Stimulated activated CD8-positive, alpha-beta memory T cell treated with anti-CD3 and anti-CD28 coated beads, Interleukin-4, amount 100 ng/mL, for 24 hours (primary cell): ENCODE measurements at places on chromosomes 3 and 15.

GRCh38 chr3:4703054-4703480, 209.9 kb downstream of the ITPR1 start:
- DNase-seq: no peak

DNA sequence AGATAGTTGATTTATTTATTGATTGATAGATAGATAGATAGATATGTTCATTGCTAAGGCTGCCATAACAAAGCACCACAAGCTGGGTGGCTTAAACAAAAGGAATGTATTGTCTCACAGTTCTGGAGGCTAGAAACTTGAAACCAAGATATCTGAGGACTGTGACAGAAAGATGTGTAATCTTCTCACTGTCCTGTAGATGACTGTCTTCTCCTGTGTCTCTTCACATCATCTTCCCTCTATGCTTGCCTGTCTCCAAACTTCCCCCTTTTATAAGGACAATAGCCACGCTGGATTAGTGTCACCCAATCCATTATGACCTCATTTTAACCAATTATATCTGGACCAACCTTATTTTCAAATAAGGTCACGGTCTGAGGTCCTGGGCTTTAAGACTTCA, 40.9 kb downstream of the GNB4 start:
- DNase-seq: no peak

GRCh38 chr3:188286087-188286513, 132.1 kb downstream of the LPP start:
- DNase-seq: no peak

GRCh38 chr15:76533060-76533820, 196.7 kb downstream of the ISL2 start:
- no peak for DNase-seq

DNA sequence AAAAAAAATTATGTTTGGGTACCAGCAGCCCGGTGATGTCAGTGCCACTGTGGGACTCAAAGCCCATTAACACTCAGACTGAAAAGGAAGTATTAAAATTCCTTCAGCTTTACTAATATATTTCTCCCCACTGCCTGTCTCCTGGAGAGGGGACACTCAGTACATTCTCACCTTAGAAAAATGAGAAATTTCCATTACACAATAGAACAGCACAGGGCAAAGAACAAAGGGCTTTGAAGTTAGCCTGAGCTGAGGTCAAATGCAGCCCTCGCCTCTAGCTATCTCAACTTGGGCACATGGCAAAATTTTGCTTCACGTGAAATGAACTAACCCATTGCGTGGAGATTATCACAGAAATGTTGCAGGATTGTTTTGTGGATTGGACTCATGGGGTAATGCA, 80.8 kb downstream of the RARB start:
- DNase-seq: no peak

DNA sequence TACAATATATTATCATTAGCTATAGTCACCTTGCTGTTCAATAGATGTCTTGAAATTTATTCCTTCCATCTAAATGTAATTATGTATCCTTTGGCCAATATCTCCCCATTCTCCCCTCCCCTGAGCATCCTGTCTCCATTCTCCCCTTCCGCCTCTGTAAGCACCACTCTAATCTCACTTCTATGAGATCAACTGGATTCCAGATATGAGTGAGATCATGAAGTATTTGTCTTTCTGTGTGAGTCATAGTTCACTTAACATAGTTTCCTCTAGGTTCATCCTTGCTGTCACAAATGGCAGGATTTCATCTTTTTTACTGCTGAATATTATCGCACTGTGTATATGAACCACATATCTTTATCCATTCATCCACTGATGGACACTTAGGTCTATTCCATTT, 148.8 kb upstream of the NDN start:
- DNase-seq: no peak

DNA sequence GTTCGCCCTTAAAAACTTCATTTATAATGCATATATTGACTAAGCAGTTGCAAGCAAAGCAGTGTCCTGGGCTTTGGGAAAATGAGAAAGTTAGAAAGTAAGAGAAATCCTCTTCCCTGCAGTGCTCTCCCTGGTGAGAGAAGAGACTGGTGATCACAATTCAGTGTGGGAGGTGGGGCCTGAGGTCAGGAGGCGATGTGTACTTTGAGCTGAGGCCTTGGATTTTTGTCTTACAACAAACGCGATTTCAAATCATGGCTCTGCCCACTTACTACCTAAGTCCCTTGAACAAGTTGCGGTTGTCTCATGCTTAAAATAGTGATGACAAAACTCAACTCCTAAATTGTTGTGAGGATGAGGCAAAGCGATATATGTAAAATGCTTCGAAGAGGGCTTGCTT, 316.3 kb upstream of the NECTIN3 start:
- DNase-seq: no peak

DNA sequence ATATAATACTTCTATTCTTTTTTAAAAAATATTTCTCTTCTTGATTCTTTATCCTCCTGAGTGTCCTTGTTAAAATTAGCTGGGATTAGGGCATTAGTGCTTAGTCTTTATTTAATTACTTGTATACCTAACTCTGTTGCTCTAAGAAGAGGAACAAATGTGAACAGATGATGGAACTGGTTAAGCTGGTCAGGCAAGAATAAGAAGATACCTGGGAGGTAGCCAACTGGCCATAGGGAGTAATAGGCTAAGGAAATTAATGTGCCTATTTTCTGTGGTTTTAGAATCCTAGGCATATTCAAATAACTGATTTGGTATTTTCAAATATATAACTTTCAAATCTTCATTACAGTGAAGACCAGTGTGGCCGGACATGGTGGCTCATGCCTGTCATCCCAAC, 54.4 kb downstream of the EIF3J start:
- DNase-seq: no peak

- DNase-seq: no peak
Measured at GRCh38 chr15:50718700-50719125, 32.1 kb upstream of the TRPM7 start.

GRCh38 chr15:72227192-72227586, 3.8 kb downstream of the PKM start:
- DNase-seq: no peak

GRCh38 chr3:53630547-53630946, 136.1 kb downstream of the CACNA1D start:
- no peak for DNase-seq

DNA sequence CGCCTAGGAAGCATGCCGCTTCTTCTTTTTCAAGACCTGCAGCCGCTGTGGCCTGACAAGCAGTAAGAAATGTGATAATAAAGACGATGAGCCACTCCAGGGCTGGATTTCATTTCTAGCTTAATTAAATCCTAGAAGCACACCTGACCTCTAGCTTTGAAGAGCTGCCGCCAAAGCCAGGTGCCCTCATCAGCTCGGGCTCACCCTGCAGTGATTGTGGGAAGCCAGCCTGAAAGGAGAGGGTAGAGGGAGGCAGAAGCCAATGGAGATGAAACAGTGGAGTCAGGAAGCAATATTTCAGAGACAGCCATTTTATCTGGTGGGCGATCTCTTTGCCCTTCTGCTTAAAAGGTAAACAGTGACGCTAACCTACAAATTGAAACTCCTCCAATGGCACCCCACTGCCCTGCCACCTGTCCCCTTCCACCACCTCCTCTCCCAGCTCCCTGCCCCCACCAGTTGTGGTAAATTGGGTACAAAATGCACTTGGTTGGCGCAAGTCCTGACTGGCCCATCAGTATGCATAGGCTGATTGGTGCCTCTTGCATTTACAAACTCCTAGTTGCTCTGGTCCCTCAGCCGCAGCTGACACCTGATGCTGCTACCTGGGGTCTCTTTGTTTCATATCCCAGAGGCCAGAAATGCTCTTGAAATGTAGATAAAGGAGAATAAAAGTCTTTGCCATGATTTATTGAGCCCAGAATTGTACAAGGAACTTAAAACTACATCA, 385.3 kb downstream of the PDCD6IP start:
- no peak for DNase-seq

DNA sequence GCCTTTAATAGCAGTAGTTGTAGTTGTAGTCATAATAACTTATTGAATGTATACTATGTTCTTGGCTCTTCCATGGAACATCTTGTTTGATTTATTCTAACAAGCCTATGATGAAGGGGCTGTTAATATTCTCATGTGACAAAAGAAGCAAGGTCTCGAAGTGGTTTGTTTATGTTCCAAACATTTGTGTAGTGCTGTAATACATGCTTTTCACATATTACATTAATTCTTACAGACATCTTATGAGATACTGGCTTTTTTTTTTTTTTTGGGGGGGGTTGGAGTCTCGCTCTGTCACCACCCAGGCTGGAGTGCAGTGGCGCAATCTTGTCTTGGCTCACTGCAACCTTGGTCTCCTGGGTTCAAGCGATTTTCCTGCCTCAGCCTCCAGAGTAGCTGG, 252.3 kb downstream of the PTPRG start:
- no peak for DNase-seq

DNA sequence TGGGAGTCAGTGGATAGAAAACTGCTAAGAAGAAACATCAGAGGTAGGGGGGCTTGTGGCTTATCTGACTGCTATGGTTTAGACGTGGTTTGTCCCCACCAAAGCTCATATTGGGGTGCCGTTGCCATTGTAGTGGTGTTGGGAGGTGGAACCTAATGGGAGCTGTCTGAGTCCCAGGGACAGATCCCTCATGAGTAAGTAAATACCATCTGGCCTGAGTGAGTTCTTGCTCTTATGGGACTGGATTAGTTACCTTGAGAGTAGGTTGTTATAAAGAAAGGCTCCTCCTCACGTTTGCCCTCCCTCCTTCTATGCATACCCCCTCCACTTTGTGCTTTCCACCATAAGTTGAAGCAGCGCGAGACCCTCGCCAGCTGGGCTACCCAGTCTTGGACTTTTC, 53.4 kb upstream of the VILL start:
- DNase-seq: no peak

- DNase-seq: no peak
Measured at GRCh38 chr3:140629357-140630137, 48.3 kb upstream of the TRIM42 start.

DNA sequence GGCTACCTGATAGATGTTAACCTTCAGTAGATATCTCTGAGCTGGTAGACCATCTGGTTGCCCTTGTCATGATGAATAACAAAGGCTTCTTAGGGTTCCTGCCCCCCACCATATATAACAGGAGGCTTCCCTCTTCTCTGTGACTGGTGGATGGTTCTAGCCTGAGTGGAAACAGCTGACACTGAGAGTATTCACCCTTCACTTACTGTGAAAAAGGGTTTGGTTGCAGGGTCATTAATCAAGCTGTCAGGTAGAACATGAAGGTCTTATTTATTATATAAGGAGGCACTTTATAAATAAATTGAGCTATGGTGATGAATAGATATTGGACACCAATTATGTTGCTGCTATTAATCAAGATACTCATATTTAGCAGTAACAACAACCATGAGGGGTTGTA, 58.6 kb downstream of the CACNA2D3 start:
- DNase-seq: no peak

- DNase-seq: no peak
Measured at GRCh38 chr15:36585774-36586173, 6.3 kb downstream of the CDIN1 start.

GRCh38 chr15:97874139-97874538, 86.4 kb upstream of the ARRDC4 start:
- DNase-seq: no peak
